Ovary (tissue), 10 donors: ENCODE measurements at places on chromosomes 2 and 18. TPM values are rescaled to one million over a fixed set of nuclear protein-coding genes. Genes with fewer than 3 reads are reported as not detected.

The TTN gene
- 0.56 TPM for total RNA-seq

The PNO1 gene
- total RNA-seq = 14.2 TPM

The APOB gene
- 2.5 TPM for total RNA-seq

The CNGA3 gene
- not detected for total RNA-seq

The CD207 gene
- not detected for total RNA-seq

The NEB gene
- 1.8 TPM for total RNA-seq

The CHRND gene
- total RNA-seq = not detected

The GRB14 gene
- 10.0 TPM for total RNA-seq

The ICOS gene
- not detected for total RNA-seq

The MAIP1 gene
- 10.7 TPM for total RNA-seq

The PLA2R1 gene
- 25.5 TPM for total RNA-seq

The TDRD15 gene
- not detected for total RNA-seq

DNA sequence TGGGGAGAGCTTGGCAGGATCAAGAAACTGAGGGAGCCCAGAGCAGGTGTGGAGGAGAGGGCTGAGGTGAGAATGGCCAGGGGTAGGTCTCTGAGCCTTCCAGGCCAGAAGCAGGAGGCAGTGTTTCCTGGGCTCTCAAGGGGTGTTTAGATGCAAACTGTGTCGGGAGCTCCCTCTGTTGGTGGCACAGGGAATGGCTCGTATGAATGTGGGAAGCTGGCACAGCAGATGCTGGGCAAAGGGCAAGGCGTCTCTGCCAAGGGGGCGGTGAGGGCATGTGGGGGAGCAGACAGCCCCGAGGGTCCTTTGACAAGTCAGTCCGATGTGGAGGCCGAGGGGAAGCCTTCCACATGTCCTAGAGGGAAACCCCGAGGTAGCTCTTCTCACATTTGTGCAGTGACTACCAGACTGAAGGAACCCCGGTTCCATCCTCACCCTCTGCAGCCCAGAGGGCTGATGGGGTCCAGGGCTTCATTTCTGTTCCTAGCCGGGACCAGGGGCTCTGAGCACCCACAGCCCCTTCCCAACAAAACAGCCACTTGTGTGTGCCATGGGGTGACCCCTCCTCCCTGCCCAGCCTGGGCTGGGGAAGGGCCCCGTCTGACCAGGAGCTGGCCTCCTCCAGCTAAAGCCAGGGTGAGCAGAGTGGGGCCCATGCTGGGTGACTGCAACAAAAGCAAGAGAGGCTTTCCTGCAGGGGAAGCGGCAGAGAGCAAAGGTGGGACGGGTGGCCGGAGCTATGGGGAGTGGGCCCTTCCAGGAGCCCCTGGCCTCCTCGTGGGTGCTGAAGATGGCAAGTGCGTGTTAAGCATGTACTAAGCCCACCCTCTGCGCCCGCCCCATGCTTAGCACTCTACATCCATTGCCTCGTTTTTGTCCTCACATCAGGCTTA is 103.4 kb downstream of the SEPTIN10 start:
- no peaks in the 10 kb centered on the region for H3K27me3 ChIP-seq
- H3K4me3 ChIP-seq = no peak overlapping the region
- peaks cover 10% of the 10 kb centered on the region for H3K4me1 ChIP-seq

- H3K4me1 ChIP-seq = no peaks in the 10 kb centered on the region
- H3K36me3 ChIP-seq = no peaks in the 10 kb centered on the region
- no peak for DNase-seq
- H3K27me3 ChIP-seq = no peaks in the 10 kb centered on the region
- H3K4me3 ChIP-seq = no peak overlapping the region
- no peak overlapping the region for H3K27ac ChIP-seq
Measured at GRCh38 chr18:67597759-67598158, 81.2 kb upstream of the DSEL start.

DNA sequence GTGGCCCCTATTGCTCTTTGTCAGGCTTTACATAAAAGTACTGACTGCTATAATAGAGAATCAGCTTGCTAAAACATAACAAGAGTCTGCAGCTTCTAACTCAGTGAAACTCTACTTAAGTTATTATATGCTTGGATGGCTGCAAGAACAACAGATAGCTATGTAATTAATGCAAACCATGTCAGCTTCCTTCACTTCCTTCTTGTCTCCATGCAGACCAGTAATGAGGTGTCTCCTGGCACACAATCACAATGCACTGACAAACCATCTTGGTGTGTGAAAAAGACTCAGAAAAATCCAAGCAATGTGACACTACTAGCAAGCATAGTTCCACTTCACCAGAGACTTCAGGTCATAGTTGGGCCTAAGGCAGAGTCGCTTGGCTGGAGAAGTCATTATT is 2068.9 kb upstream of the PIK3C3 start:
- no peaks in the 10 kb centered on the region for H3K36me3 ChIP-seq
- no peaks in the 10 kb centered on the region for H3K4me1 ChIP-seq
- H3K4me3 ChIP-seq = no peak overlapping the region

DNA sequence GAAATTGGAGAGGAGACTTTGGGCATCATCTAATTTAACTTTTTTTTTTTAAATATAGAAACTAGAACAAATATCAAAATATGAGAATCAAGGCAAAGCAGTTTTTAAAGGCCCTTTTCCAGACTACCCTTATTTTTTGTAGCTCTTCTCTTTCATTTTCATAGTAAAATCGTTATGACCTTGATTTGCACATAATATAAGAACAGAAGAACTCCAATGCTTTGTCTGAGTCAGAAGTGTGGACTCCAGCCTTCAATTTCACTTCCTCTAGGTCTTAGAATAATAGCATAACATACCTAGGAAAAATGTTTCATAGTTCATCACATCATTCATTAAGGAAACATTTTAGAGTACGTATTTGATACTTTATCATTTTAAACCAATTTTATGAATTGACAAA is 74.4 kb downstream of the ANKRD12 start:
- H3K4me3 ChIP-seq = no peak overlapping the region
- no peak overlapping the region for H3K27ac ChIP-seq
- H3K36me3 ChIP-seq = no peaks in the 10 kb centered on the region
- no peaks in the 10 kb centered on the region for H3K27me3 ChIP-seq
- DNase-seq = no peak

- peaks cover 3% of the 10 kb centered on the region for H3K4me1 ChIP-seq
- H3K27ac ChIP-seq = no peak overlapping the region
- H3K4me3 ChIP-seq = no peak overlapping the region
- no peaks in the 10 kb centered on the region for H3K27me3 ChIP-seq
Measured at GRCh38 chr18:48312066-48312465, 97.1 kb downstream of the ZBTB7C start.

DNA sequence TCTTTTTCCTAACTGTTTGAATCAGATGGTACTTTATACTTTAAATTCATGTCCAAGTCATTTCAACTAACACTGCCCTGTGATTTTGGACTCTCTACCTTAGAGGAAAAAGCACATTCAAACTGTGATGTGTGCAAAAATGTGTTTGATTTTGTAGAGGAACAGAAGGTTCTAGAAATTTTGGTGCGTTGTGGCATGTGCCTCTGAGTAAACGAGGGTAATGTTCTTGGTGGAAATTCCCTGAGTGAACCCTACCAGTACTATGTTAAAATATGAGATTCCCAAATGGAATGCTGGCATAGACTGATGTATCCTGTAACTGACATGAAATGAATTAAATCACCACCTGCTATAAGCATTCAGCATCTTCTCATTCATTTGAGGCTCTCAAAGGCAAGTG is 901.9 kb upstream of the KLHL29 start:
- no peak overlapping the region for H3K4me3 ChIP-seq
- no peaks in the 10 kb centered on the region for H3K27me3 ChIP-seq
- no peaks in the 10 kb centered on the region for H3K4me1 ChIP-seq
- H3K27ac ChIP-seq = no peak overlapping the region
- H3K36me3 ChIP-seq = no peaks in the 10 kb centered on the region

GRCh38 chr18:74715306-74715705 is 117.6 kb downstream of the ZNF407 start:
- DNase-seq = no peak
- no peak overlapping the region for H3K4me3 ChIP-seq
- no peak overlapping the region for H3K27ac ChIP-seq
- no peaks in the 10 kb centered on the region for H3K4me1 ChIP-seq
- H3K27me3 ChIP-seq = no peaks in the 10 kb centered on the region

DNA sequence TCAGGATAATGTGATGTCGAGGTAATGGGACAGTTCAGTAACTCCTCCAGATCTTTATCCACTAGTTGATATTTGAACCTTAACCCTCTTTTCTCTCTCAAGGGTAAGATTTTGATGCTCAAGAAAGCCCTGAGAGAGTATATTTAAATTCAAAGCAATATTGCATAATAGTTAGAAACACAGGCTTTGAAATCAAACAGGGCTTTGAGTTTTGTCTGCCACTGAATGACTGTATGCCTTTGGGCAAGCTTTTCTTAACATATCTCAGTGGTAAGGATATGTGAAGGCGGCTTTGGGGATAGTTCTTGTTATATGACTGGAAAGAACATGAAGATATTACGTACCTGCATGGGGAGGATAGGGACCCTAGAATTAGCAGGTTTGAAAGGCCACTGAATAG is 11.1 kb downstream of the ITPRID2 start:
- no peaks in the 10 kb centered on the region for H3K4me1 ChIP-seq
- H3K27me3 ChIP-seq = no peaks in the 10 kb centered on the region
- DNase-seq = no peak
- no peak overlapping the region for H3K27ac ChIP-seq
- H3K36me3 ChIP-seq = no peaks in the 10 kb centered on the region
- H3K4me3 ChIP-seq = no peak overlapping the region

DNA sequence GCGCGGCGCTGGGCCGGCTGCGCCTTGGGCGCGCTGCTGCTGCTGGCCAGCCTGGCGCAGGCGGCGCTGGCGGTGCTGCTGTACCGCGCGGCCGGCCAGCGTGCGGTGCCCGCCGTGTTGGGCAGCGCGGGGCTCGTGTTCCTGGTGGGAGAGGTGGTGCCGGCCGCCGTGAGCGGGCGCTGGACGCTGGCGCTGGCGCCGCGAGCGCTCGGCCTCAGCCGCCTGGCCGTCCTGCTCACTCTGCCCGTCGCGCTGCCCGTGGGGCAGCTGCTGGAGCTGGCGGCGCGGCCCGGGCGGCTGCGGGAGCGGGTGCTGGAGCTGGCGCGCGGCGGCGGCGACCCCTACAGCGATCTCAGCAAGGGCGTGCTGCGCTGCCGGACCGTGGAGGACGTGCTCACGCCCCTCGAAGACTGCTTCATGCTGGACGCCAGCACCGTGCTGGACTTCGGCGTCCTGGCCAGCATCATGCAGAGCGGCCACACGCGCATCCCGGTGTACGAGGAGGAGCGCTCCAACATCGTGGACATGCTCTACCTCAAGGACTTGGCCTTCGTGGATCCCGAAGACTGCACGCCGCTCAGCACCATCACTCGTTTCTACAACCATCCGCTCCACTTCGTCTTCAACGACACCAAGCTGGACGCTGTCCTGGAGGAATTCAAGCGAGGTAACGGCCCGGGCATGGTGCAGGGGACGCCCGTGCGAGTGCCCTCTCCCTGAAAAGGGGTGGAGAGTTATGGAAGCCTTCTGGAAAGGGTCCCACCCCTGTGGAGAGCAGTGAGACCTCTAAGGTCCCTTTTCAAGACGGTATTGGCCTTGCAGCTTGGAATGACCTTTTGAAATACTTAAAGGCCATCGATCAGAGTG is 1.0 kb downstream of the CNNM3 start:
- peaks cover 17% of the 10 kb centered on the region for H3K4me1 ChIP-seq
- no peaks in the 10 kb centered on the region for H3K27me3 ChIP-seq
- peak overlapping the region; percentile 70 for H3K4me3 ChIP-seq
- no peak for DNase-seq

- H3K4me3 ChIP-seq = no peak overlapping the region
- DNase-seq = peak; percentile 54
- no peaks in the 10 kb centered on the region for H3K27me3 ChIP-seq
- H3K4me1 ChIP-seq = peaks cover 1% of the 10 kb centered on the region
- no peaks in the 10 kb centered on the region for H3K36me3 ChIP-seq
- no peak overlapping the region for H3K27ac ChIP-seq
Measured at GRCh38 chr18:22556222-22557167, 138.8 kb upstream of the CTAGE1 start.

GRCh38 chr2:6812857-6813530 is 52.7 kb downstream of the CMPK2 start:
- H3K27me3 ChIP-seq = no peaks in the 10 kb centered on the region
- H3K27ac ChIP-seq = no peak overlapping the region
- no peaks in the 10 kb centered on the region for H3K36me3 ChIP-seq
- no peak for DNase-seq
- no peaks in the 10 kb centered on the region for H3K4me1 ChIP-seq
- H3K4me3 ChIP-seq = no peak overlapping the region

- no peaks in the 10 kb centered on the region for H3K4me1 ChIP-seq
- no peak overlapping the region for H3K4me3 ChIP-seq
- no peaks in the 10 kb centered on the region for H3K36me3 ChIP-seq
- no peaks in the 10 kb centered on the region for H3K27me3 ChIP-seq
- no peak overlapping the region for H3K27ac ChIP-seq
- DNase-seq = no peak
Measured at GRCh38 chr2:150938527-150938926, 323.1 kb downstream of the RBM43 start.
